Mucosa of descending colon (tissue), 3 donors: ENCODE measurements at places on chromosomes 11 and 22. TPM values are rescaled to one million over a fixed set of nuclear protein-coding genes. Genes with fewer than 3 reads are reported as not detected.

- DNase-seq = no peak
Measured at GRCh38 chr11:72661486-72661885, 12.7 kb downstream of the PDE2A start.

DNA sequence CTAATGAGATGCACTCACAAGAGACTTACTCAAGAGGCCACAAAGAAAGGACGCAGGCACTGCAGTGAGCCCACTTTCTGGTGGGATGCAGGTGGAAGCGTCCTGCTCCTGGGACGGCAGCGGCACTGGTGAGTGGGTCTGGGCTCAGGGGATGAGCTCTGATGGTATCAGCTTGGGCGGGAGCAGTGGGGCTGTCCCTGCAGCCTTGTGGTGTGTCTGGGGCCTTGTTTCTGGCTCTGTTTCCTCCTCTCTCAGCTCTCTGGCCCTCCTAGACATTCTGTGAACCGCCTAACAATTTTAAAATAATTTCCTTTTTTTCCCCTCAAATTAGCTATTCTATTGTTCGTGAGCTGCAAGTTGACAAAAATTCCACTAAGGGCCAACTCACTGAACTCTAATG, 8.8 kb upstream of the ST14 start:
- no peak for DNase-seq

DNA sequence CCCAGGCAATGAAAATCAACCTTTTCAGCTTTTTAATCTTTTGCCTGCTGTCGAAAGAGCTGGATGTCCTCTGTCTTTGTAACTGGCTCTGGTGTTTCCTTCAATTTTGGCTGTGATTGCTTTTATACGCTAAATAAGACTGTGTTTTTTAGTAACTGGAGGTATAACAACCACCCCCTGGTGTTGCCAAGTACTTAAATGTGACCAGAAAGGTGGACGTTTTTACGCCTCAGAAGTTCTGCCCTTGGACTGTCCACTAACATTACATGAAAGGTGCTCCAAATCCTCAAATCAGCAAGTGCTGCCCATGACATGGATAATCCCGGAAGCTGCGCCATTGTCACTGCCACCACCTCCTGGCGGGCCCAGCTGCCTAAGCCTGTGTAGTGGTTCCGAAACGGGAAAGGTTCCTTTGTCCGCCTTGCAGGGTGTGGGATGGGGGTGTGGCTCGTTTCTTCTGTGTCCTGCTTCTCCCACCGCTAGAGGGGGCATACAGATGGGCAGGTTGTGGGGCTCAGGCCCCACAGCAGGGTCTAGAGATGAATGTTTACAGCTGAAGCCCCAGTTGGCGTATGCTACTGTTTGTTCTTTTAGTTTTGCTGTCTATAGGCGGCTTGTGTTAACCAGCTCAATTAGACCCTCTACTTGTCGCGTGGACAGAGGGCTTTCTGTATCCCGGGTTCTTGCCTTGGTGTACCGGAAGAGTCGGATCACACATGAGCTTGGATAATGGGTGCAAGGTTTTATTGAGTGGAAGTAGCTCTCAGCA, 82.2 kb upstream of the SEPTIN5 start:
- no peak for DNase-seq

GRCh38 chr11:118098996-118099837, 12.5 kb upstream of the SMIM35 start:
- DNase-seq = no peak

DNA sequence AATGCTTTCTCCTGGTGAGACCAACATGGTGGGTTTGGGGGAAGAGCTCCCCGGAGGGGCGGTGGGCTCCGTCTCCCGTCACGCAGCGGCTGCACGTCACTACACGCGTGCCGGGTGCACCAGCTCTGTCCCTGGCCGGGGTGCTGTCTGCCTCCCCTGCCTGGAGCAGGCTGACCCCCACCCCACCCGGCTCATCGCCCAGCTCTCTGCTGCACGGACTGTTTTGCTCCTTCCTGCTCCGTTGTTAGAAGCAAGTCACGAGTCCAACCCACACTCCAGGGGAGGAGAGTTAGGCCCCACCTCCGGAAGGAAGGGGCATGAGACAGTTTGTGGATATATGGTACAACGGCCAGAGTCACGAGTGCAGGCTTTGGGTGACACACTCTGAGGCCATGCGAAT, 364.9 kb downstream of the BRD1 start:
- no peak for DNase-seq

KRTAP5-9 gene
- total RNA-seq = 0.60 TPM

MRPL11 gene
- total RNA-seq = 46.6 TPM
